ENCODE measurements at places on chromosomes 6 and 20.

DNA sequence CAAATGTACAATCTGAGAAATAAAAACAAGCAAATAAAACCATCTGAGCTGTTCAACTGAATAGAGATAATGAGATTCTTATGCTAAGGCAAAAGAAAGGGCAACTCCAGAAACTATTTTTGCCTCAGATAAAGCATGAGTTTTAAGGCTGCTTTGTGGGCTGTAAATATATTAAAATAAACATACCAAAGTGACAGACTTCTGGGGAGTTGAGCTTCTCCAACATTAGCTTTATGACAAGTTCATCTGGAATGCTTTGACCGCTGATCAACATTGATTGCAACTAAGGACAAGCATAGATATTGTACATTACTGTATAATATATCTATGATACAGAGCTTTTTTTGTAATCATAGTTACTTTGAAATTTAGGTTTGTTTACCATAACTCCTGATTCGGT lies 19.3 kb downstream of the AK9 start:
- no peak for DNase-seq

DNA sequence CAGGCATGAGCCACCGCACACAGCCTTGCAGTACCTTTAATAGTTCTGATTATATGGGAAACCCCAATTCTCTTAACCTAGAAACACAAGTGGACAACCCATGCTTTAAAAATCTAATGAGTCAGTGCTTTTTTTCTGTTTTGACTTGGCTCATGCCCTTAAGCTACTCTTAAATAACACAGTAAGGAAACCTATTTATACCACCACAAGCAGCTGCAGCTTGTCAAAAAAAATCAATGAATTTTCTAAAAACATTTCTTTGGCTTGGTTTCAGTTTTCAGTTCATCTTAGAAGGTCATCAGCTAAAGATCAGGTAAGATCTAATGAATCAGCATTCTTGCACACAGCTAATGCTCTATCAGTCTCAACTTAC lies 124.1 kb upstream of the DST start:
- no peak for DNase-seq

- DNase-seq: no peak
Measured at GRCh38 chr20:61217848-61218247, 34.2 kb upstream of the CDH4 start.

DNA sequence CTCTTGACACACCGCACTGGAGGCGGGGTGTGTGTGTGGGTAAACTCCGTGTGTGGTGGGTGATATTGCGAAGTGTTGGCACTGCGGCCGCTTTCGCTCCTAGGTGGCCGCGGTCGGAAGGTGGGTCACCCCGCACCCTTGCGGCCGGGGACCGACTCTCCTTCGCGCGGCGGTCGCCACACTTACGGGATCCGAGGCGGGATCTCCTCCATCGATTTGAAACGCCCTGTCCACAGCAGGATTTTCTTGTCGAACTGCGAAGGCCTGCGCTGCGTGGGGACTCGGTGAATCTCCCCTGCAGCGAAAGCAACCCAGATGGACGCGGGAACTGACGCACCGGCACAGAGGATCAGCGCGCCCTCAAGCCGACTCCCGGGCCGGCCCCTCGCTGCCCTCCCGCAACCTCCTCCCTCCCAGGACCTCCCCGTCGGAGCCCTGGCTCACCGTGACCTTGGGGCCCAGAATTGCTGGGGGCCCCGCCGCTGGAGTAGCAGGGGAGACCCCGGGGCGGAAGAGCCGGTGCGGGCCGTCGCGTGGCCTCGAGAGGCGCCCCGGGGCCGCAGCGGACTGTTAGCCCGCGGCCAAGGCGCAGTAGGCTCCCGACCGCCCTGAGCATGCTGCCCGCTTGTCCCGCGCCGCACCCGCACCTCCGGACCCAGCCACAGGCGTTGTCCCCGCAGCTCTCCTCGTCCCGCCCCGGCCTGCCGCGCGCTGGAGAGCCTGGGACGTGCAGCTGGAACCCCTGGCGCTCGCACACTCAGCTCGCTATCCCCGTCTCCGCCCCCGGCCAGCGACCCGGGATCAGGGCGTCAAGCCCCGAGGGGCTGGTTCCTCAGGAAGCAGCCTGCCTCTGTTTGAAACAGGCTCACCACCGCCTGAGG lies at the start of gene FAM162B:
Gene FAM162B (minus strand): TSS at position 759 of the 881 bp plus-strand sequence. CDS start 143 bp downstream, at position 616.
- peak; percentile 53 for DNase-seq

- DNase-seq: no peak
Measured at GRCh38 chr6:157096105-157096504, 227.2 kb downstream of the TMEM242 start.

GRCh38 chr6:25670793-25671513 lies 18.9 kb downstream of the SCGN start:
- DNase-seq: peak; percentile 54

DNA sequence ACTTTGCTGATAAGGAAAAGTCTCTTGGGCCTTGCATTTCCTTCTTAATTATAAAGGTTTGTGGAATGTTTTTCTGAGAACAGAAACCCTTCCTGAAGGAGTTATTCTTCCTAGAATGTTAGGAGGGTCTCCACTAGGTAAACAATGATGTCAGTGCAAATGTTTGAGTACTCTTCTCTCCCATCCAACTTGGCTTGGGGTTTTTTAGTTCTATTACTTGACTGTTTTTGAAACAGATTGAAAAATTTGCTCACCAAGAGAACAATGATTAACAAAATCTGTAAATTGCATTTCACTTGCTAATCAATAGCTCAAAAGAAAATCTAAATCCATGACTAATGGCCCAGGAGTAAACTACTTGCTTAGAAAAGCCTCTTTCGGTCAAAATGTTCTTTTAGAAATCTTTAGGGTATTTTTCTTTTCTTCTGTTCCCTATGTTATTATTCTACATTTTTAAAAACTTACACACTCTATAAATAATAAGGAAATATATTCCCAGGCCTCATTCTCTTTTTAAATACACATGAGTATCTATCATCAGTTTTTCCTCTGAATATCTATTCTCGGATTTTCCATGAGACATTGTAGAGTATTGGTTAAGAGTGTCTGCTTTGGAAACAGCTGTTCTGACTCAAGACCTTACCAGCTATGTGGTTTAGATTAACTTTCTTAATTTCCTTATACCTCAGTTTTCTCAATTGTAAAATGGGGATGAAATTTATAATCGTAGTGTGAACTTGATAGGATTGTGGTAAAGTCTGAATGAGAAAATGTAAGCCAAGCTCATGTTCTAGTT lies 234.2 kb upstream of the CITED2 start:
- DNase-seq: no peak

GRCh38 chr6:14275493-14275851 lies 157.9 kb downstream of the CD83 start:
- DNase-seq: no peak

- peak; percentile 40 for DNase-seq
Measured at GRCh38 chr6:50185006-50185405, 135.3 kb upstream of the DEFB112 start.

DNA sequence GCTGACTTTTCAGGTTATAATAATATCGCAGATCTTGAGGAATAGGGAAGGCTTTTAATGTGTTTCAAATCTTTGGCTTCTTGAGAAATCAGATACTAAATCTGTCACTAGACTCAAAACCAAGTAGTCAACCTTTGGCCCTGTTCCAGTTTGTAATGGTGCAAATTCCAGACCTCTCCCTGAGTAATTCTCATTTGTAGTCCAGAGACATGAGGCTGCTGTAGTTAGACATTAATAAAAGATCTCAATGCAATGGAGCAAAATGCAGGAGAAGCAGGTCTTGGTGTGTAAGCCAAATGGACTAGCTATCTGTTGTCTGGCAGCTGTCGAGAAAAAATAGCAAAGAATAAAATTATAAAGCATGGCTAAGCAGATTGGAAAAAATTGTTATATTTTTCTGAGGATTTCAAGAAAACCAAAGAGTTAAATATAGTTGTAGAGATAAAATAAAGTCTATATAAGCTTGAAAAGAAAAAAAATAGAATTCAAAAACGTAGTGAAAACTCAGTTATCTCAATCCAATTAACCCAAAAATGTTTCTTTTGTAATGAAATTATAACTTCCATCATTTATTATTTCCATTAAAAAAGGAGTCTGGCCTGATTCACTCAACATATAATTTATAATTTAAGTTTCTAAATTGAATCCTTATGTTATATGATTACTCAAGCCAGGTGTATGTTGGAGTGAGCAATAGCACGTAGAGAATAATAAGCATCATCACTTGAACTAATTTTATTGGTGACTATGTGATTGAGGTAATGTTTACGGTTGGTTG lies 161.5 kb upstream of the ADGRB3 start:
- DNase-seq: no peak

DNA sequence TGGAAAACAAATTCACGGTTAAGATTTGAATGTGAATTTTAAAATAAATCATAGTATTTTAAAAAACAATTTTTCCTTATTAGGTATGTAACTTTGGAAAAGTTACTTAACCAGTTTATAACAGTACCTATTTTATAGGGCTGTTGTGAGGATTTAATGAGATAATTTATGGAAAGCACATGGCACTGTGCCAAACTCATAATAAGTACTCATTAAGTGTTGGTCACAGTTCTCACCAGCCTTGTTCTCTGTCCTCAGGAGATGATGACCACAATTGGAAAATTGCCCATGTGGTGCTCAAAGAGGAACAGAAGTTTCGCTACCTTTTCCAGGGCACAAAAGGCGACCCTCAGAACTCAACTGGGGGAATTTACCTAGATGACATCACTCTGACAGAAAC lies 39.6 kb downstream of the MEP1A start:
- DNase-seq: no peak

DNA sequence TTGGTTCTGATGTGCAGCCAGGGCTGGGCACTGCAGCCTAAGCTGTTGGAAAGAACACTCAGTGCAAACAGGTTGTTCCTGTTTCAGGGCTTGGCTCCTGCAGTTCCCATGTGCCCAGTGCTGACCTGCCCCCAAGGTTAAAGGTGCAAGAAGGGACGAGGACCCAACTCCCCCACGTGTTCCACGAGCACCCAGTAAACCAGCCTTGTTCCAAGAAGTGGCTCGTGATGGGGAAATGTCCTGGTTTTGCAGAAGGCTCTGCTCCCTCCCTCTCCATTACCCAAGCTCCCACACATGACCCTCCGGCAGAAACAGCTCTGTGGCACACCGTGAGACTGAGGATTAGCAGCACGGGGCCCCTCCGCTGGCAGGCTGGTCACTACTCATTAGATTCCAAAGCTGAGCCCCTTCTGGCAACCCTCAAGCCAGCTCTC lies 9.4 kb downstream of the ACSS1 start:
- peak; percentile 48 for DNase-seq

DNA sequence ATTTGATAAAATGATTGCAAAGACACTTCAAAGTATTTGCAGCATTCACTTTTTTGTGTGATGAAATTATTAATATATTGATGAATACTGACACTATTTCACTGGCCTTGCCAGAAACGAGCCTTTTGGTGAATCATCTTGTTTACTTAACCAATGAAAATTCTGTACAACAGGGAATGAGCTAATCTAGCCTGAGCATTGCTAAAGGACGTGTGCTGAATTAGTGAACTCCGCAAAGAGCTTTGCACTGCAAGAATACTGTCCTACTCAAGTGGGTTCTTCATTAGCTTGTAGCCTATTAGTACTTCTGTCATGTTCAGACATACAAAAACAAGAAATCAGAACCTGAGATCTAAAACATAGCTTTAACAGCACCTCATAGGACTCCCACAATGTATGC lies 172.0 kb upstream of the NRSN1 start:
- no peak for DNase-seq

- DNase-seq: no peak
Measured at GRCh38 chr6:163965426-163966348, 551.2 kb downstream of the QKI start.

GRCh38 chr6:144478483-144478882 lies 193.3 kb downstream of the UTRN start:
- DNase-seq: no peak

GRCh38 chr6:10598084-10598960 lies 77.2 kb downstream of the GCNT2 start:
- no peak for DNase-seq

DNA sequence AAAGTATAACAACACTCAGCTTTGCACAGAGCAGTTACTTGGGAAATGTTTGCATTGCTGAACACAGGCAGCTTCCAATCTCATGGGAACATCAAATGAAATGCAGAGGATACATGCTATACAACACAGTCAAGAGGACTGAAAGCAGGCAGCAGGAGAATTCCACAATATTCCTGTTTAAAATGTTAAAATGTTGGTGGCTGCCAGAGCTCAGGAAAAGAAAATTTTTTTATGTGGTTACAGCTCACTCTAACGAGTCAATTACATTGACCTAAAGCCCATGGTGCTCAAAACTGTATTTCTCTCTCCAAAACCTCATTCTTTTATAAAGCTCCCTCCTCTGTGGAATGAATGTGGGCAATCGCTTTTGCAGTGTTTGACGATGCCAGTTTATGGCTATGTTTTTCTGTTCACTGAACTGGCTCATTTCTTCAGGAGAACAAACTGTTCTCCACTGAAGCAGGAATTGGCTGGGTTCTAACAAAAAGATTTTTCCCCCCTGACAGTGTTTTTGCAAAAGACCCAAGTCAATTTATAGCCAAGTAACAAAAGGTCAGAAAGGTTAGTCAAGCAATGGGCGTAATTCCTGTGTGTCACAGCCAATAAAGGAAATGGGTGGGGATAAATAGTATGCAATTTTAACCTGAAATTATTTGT lies 69.0 kb downstream of the ZHX3 start:
- no peak for DNase-seq

DNA sequence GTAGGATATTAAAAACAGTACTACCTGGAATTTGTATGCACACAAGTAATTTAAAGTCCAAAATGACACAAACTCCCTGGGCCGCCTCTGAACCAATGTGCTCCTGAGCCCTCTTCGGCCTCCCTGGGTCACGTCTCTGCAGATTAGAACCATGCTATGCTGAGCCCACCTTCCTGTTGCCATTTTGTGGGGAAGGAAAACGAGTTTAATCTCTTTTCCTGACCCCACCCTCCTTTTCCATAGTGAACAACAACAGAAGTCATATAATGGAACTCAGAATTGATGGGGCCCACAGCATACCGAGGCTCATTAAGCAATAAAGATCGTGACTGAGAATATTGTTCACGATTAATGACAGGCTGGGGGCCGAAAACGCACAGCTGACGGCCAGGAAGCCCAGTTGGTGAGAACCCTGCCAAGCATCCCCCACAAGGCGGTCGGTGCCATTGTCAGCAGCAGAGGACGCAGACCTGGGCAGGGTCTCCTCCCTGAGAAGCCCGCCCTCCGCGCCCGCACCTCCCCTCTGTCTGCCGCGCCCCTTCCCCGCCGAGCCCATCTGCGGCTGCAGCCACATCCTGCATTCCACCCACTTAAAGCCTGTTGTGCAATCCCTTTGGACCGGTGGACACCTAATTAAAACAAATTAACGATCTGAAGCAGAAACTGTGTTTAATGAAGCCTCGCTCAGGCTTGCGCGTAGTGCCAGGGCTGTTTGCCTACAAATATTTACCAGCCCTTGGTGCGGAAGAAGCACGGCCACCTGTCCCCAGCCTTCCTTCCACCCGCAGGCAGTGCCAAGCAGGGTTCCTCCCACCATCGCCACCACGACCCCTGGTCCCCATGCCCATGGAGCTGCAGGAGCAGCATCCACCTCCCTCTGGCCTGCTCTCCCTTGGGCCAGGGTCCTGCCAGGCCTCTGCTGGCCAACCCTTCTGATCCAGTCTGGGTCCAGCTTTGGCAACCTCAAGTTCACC lies 68.1 kb downstream of the DLL1 start:
- no peak for DNase-seq
